ENCODE measurements at places on chromosomes 7 and 10. TPM values are rescaled to one million over a fixed set of nuclear protein-coding genes. Genes with fewer than 3 reads are reported as not detected.

The DNAH11 gene
- total RNA-seq = 3.0 TPM

The STK31 gene
- under 0.01 TPM for total RNA-seq

The PNLIPRP1 gene
- total RNA-seq = not detected

The NUTM2B gene
- total RNA-seq = 0.15 TPM

The ARL3 gene
- total RNA-seq = 8.4 TPM

The GARIN1A gene
- total RNA-seq = 0.32 TPM

The ZRANB1 gene
- 16.9 TPM for total RNA-seq

The EPHA1 gene
- total RNA-seq = not detected

The MRLN gene
- not detected for total RNA-seq

The PLCE1 gene
- total RNA-seq = under 0.01 TPM

The GSTK1 gene
- 78.7 TPM for total RNA-seq

The GSTO2 gene
- total RNA-seq = 0.32 TPM

The CALY gene
- total RNA-seq = not detected

The XRCC2 gene
- 4.4 TPM for total RNA-seq

The C10orf67 gene
- total RNA-seq = under 0.01 TPM

The MRPS33 gene
- 19.8 TPM for total RNA-seq

The FBXO24 gene
- 0.15 TPM for total RNA-seq

The ZNF804B gene
- not detected for total RNA-seq

The RNF32 gene
- 0.15 TPM for total RNA-seq

The LAMB4 gene
- total RNA-seq = 0.15 TPM

The GNAT3 gene
- total RNA-seq = not detected

The PTPRZ1 gene
- total RNA-seq = not detected

The C10orf53 gene
- not detected for total RNA-seq

The FGFR2 gene
- 0.32 TPM for total RNA-seq

The TSPAN15 gene
- 76.3 TPM for total RNA-seq

The CDC14C gene
- not detected for total RNA-seq

The RBM20 gene
- not detected for total RNA-seq

The TES gene
- total RNA-seq = 117 TPM

The PVRIG gene
- total RNA-seq = not detected

The TAS2R3 gene
- total RNA-seq = 0.76 TPM

The PRRT4 gene
- total RNA-seq = 0.32 TPM

The CNOT4 gene
- total RNA-seq = 2.9 TPM

The TCAF1 gene
- 34.8 TPM for total RNA-seq

The MAT1A gene
- total RNA-seq = not detected

All from epithelial cell of umbilical artery (primary cell).